ENCODE measurements at places on chromosomes 4 and X.

DNA sequence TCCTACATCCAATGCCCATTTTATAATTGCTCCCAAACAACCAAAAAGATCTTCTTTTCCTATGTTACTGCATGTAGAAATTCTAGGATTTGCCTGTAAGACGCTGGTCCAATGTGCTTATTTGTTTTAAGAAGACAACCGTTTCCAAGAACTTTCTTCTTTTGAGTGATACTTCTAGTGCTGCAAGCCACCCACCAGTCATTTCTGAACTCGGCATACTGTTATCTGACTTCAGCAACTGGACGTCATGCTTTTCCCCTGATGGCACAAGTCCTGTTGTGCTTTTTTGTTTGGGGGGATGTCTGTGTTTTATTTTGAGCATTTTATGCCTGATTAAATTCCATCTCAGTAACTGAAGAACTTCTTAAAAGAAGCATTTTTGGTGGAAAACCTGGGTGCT is 16.0 kb upstream of the RAP1GDS1 start:
- DNase-seq: no peak
- H3K27ac ChIP-seq: no peak overlapping the region
- H3K4me1 ChIP-seq: no peaks in the 10 kb centered on the region
- no peaks in the 10 kb centered on the region for H3K36me3 ChIP-seq

DNA sequence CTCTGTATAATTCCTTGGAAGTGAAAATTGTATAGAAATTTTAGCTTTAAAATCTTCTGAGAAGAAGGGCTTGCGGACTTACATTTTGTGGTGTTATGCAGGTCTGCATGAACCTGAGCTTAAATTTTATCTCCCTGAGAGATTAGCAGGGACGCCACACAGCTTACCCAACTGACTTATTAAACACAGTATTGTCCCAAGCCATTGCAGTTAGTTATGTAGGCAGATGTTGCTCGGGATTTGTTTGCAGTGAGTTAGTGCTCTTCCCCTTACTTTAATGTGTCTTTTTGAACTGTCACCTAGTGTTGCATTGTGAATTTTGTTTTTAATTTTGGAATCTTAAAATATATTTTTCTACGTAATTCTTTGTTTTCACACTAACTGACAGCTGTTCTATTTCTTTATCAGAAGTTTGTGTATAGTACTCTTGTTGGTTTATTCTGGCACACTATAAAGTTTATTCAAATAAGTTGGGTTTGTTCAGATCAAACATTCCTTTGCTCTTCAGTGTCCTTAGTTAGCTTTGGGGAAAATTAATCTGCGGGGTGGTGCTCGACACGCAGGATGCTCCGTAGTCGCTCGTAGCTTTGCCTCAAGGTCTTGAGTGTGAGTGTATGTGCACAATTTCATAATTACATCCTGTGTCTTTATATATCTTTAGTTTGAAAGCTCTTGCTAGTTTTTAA is 145.4 kb downstream of the STIM2 start:
- H3K27me3 ChIP-seq: no peaks in the 10 kb centered on the region
- H3K4me3 ChIP-seq: peak overlapping the region; percentile 58
- peak; percentile 38 for DNase-seq
- peak overlapping the region; percentile 89 for H3K27ac ChIP-seq
- no peaks in the 10 kb centered on the region for H3K36me3 ChIP-seq
- peaks cover 69% of the 10 kb centered on the region for H3K4me1 ChIP-seq

- no peaks in the 10 kb centered on the region for H3K27me3 ChIP-seq
- no peak for DNase-seq
- H3K4me1 ChIP-seq: no peaks in the 10 kb centered on the region
- H3K4me3 ChIP-seq: no peak overlapping the region
- no peak overlapping the region for H3K27ac ChIP-seq
Observed at GRCh38 chr4:176090115-176090514, 24.5 kb downstream of the WDR17 start.

- H3K4me1 ChIP-seq: peaks cover 12% of the 10 kb centered on the region
- no peak overlapping the region for H3K4me3 ChIP-seq
- H3K27ac ChIP-seq: no peak overlapping the region
- no peaks in the 10 kb centered on the region for H3K36me3 ChIP-seq
- H3K27me3 ChIP-seq: no peaks in the 10 kb centered on the region
- DNase-seq: peak; percentile 2
Observed at GRCh38 chr4:100420571-100420970, 97.3 kb downstream of the EMCN start.

DNA sequence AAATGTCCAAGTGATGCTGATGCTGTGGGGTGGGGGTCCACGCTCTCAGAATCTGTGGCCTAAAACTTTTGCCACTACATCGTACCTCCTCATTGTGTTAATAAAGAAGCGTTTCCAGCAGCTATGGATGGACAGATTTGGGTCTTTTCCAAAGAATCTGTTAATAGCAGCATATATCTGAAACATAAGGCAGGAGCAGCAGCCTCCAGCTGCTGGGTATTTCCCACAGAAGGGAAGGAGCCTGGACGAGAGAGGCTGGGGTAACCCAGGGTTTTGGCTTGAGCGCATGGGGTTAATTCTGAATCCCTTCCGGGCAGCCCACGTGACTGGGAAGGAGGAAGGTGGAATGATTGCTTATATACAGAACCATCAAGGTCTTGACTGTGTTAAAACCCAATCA is 332.4 kb downstream of the BCOR start:
- H3K27me3 ChIP-seq: no peaks in the 10 kb centered on the region
- H3K36me3 ChIP-seq: no peaks in the 10 kb centered on the region
- DNase-seq: no peak
- no peaks in the 10 kb centered on the region for H3K4me1 ChIP-seq
- no peak overlapping the region for H3K27ac ChIP-seq
- no peak overlapping the region for H3K4me3 ChIP-seq

All from PC-3 (cell line).